ENCODE measurements at places on chromosomes 5 and 9. TPM values are rescaled to one million over a fixed set of nuclear protein-coding genes. Genes with fewer than 3 reads are reported as not detected.

DNA sequence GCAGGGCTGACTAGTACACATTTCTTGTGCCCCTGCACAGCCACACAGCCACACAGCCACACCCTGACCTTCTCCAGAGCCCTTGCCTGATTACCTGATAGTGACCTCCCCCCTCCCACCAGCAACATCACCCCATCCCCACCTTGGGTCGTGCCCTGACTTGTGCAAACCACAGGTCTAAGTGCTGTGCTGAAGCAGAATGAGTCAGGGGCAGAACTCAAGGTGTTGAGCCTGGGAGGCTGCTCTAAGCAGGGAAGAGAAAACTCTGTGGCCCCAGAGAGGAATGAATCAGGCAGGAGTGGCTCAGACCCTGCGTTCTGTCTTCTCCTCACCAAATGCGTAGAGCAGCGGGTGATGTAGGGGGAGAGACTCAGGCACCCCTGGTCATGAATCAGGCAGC is 24.3 kb upstream of the FAT2 start:
- no peak for DNase-seq

DNA sequence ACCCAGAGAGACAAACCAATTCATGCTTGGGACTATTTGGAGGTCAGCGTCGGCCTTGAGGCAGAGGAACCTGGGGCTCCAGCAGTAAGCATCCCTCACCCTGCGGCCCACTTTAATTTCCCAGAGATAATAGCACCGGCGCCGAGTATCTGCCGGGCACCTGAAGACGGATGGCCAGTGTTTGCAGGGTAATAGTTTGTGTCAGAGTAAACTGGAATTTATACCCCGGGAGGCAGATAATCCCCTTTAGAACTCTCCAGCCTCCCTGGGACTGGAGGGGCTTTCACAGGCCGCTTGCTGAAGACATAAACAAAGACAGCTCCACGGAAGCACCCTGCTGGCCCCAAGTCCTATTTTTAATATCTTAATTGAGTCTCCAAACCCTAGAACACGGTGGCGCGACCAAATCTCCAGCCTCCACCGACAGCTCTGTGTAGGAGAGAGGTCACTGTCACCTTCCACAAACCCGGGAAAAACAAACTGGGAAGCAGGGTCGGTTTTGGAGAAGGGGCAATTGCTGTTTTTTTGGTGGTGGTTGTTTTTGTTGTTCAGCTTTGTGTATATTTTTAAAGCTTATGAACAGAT is 17.4 kb upstream of the FCN1 start:
- DNase-seq: no peak

Gene ARID3C
- total RNA-seq: not detected

- peak; percentile 88 for DNase-seq
These were observed 24.9 kb downstream of the ARHGEF37 start for GRCh38 chr5:149605998-149606724.

DNA sequence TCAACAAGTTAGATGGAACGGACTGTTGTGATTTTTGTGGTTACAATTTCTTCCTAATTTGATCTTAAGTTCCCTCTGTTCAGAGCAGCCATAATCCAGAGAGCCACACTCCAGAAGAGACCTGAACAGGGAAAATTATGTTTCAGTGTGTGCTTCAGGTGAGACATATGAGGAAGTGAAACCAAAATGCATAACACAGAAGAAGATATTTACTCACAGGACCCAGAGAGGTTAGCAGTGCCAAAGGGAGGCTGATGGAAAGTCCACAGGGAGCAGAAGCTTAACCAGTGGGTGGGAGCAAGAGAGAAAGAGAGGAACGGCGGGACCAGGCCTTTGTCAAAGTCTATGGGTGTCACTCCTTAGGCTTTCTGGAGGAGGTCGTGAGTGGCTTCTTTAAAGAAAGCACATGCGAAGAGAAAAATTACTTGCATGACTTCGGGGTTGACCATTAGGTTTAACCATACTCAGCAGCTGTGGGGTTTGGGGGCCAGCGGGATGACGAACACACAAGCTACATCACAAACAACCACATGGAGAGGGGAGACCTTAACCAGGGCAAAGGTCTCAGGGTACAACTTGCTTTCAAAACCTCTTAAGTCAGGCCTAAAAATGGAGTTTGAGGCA is 141.4 kb downstream of the MED10 start:
- DNase-seq: no peak

- DNase-seq: no peak
These were observed 507.3 kb upstream of the TYRP1 start for GRCh38 chr9:12185856-12186255.

Gene ABO
- not detected for total RNA-seq

Gene ZNF879
- 5.6 TPM for total RNA-seq

DNA sequence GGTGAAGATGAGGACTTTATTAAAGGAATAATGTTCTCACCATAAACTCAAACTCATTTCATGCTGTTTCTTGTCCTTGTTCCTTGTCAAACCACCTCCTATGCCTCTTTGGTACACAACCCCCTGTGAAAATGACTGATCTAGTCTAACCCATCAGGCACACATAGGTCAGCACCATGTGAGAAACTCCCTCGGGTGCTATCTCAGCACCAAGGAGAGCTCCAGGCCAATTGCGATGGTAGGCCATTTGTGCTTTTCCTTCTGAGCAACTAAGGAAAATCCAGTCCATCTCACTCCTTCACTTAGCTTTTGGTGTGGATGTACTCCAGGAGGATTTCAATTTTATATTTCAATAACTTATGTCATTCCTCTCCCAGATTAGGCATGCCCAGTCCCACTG is 199.8 kb downstream of the ZNF608 start:
- peak; percentile 36 for DNase-seq

DNA sequence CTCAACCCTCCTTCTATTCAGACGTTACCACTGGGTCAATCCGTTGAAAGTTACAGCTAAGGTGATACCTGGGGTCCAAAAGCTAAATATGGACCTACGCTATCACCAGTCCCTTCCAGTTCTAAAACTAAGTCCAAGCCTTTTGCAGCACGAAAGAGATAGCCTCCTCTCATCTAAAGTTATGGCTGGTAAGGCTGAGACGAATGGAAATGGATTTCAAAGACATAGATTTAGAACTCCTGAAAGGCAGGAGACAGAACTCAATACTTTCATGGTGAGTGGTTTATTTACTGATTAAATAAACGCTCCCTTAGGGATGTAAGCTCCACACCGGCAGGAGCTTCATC is 751 bp upstream of the RIC1 start:
- no peak for DNase-seq

DNA sequence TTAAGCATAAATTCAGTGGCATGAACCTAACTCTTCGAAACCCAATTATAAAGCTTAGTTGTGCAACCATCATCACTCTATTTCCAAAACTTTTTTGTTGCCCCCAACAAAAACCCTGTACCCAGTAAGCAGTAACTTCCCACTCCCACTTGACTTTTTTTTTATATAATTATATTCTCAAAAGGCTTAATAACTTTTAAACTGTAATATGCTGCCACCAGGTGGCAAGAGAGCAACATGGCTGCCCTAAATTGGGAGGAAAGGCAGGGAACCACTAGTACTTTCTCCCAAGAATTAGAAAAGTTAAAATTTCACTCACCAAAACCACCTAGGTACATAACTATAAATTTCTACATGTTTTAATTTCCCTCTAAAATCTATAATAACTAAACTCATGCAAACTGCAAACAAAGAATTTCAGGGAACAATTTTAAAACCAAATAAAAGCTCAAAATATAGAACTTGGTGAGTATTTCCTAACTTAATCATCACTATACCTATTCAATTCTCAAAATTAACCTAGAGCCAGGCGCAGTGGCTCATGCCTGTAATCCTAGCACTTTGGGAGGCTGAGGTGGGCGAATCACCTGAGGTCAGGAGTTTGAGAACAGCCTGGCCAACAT is 50.2 kb upstream of the RNF38 start:
- DNase-seq: peak; percentile 69

- peak; percentile 25 for DNase-seq
These were observed 191.2 kb downstream of the ACTL7B start for GRCh38 chr9:108664309-108665255.

Gene CSF2
- 0.43 TPM for total RNA-seq

Gene PSAT1
- total RNA-seq: 106 TPM

DNA sequence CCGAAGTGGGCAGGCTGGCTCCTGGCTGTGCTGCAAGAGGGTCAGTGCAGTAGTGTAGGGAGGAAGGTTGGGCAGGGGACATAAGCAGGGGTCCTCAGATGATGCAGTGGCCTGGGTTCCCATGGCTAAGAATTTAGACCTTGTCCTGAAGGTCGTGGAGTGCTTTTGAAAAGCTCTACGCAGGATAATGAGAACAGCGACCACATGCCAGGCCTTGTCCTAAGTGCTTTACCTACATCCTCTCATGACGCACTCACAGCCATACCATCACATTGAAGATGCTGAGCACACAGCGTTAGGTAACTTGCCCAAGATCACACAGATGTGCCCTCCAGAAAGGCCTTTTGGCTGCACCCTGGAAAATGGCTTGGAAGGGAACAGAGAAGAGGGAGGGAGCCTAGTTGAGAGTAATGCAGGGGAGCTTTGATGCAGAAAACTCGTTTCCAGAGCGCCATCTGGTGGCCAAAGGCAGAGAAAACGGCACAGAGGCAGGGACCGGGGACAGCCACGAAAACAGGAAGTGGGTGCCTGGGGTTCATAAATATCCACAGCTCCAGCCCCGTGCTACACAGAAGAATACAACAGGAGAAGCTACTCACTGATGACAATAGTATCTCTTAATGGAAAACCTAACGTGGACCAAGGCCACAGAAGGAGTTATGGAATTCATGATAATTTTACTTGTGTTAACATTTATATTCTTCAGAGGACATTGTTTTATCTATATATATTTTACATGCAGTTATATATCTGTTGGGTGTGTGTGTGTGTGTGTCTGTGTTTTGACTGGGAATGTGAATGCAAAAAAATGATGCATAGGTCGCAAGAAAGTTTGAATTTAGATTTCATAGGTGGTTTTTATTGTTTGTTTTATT is 2.7 kb upstream of the PCDH12 start:
- DNase-seq: peak; percentile 83

DNA sequence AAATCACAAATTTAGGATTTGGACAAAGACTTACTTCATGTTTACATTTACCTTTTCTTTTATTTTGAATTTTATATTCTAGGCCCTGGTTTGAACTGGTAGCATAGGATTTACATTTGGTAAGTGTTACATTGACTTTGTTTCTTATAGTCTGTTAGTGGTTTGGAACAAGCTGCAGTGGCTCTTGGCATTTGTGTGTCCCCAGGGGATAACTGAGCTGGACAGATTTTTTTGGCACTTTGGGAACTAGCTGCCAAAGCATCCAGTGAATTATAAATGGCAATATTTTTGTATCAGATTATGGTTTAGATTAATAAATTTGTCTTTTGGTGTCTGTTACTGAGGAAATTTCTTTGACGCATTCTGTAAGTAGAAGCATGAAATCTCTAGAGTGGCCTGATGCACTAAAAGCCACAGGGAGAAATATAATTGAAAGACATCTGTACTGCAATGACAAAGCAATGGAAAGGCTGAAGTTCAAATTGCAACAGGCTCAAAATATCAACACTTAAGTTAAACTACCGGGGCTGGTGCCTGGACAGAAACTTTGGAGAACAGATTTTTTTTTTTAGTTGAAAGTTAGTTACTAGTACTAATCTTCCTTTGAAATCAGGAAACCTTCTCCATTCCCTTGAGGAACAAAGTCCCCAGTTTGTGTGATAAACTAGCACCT is 107.6 kb upstream of the PLCXD3 start:
- no peak for DNase-seq

Gene KIF12
- not detected for total RNA-seq

- DNase-seq: no peak
These were observed 1016.8 kb upstream of the DMAC1 start for GRCh38 chr9:8816361-8816760.

Gene GFI1B
- total RNA-seq: 0.32 TPM

DNA sequence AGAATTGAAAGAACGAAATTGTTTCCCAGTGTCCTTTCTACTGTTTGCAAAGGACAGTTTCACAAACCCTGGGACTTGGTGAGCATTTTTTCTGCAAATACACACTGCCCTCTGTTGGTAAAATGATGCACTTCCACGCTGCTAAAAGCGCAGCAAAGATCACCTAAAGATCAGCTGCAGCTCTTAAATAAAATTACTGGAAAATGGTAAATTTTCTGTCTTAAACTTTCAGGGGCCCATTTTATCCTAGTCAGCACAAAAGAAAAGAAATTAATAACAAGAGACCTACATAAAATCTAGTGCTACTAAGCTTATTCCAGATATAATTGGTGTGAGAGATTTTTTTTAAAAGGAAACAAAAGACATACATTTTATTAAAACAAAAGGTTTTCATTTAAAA is 566.0 kb downstream of the CAAP1 start:
- peak; percentile 58 for DNase-seq

Gene ACOT12
- total RNA-seq: not detected

- DNase-seq: peak; percentile 61
These were observed at the start of gene PCDHGA3 for GRCh38 chr5:141343242-141343952. TSS of gene PCDHGA3 (plus strand) at chr5:141343829. CDS start at chr5:141344034, 205 bp downstream.

Data from fibroblast of villous mesenchyme (primary cell).